Mesothelial cell of epicardium (in vitro differentiated cells): ENCODE measurements at places on chromosomes 4 and X. TPM values are rescaled to one million over a fixed set of nuclear protein-coding genes. Genes with fewer than 3 reads are reported as not detected.

MYOZ2 gene
- 0.14 to 0.16 TPM (median 0.16 TPM) in 3 replicates for total RNA-seq

DYNLT3 gene
- 10.6 to 13.0 TPM (median 10.8 TPM) in 3 replicates for total RNA-seq

HSFX4 gene
- not detected in 3 replicates for total RNA-seq

GRCh38 chr4:52876069-52876468 is 14.0 kb downstream of the RASL11B start:
- no peak overlapping the region for H3K4me3 ChIP-seq
- H3K36me3 ChIP-seq = peaks cover 3% of the 10 kb centered on the region
- H3K27ac ChIP-seq = no peak overlapping the region
- no peaks in the 10 kb centered on the region for H3K27me3 ChIP-seq

- no peak for DNase-seq
- no peak within 1 kb of the TSS for H3K4me3 ChIP-seq
- H3K36me3 ChIP-seq = peaks cover 6% of the 10 kb centered on the region
Measured at GRCh38 chrX:21658152-21658737, at the start of gene KLHL34. KLHL34 (minus strand) TSS chrX:21658330; CDS start chrX:21657788, 542 bp downstream.

DNA sequence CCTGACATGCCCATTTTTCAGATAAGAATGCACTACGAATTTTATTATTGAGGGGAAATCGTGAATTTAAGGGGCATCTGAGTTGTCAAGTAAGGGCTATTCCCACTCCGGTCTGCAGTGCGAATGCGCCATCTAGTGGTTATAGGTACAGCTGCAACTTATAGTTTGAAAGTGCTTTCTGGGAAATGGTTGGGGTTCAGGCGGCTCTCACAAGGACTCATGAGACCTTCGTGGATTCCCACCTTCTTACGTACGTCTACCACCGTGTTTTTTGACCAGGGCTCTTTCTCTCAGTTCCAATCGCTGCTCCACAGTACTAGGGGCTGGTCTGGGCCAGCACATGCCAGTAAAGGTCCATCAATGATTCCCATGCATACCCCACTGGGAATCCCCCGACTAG is 12.3 kb downstream of the MSL3 start:
- no peak overlapping the region for H3K27ac ChIP-seq
- peaks cover 13% of the 10 kb centered on the region for H3K36me3 ChIP-seq
- DNase-seq = no peak
- no peaks in the 10 kb centered on the region for H3K4me1 ChIP-seq

DNA sequence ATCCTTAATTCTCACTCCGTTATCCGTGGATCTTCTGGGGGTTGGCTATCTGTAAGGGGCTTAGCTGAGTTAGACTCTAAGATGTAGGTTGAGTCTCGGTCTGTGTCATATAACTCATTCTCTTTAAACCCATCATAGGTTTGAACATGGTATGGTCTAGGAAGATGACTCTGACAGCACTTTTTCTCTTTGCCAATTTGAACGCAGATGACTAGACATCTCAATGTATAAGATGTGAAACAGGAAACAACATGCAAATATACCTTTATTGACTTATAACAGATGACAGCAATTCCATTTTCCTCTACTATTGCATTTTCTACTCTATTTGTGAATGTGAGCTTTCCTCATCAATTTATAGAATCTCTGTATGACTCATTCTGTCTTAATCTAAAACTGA is 634.8 kb upstream of the MAGEB2 start:
- no peaks in the 10 kb centered on the region for H3K36me3 ChIP-seq
- no peaks in the 10 kb centered on the region for H3K4me1 ChIP-seq
- no peak for DNase-seq
- no peak overlapping the region for H3K27ac ChIP-seq
- H3K4me3 ChIP-seq = no peak overlapping the region
- H3K27me3 ChIP-seq = no peaks in the 10 kb centered on the region

DNA sequence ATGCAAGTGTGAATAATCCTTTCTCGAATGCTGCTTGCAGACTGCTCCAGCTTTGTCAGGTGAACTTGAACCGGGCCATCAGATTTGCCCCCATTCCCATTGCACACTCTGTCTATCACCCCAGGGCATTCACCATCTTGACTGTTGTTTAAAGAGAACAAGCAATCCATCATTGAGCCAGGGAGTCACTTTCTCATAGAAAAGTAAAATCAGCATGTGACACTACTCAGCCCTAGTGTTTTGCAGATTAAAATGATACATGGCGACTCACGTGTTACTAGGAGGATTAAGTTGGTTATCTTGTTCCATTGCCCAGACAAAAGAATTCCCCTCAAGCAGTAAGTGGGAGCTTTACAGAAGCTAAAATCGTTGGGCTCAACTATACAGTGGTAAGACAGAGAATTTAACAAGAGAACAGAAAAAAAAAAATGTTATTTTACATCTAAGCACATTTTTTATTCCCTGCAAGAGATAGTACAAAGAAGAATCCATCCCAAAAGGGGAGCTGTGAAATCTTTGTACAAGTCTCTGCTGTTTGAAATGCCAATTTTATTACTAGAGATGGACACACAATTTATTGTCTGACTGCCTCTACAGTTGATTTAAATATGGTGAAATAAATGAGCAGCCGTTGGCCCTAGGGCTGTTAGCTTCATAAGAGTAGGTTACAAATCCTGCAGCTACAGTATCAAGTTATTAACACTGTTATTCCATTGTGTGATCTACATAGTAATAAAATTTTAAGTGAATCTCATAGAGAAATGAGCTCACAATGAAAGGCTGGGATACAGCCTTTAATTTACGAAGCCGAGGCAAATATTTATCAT is 67.5 kb downstream of the NEUROG2 start:
- H3K4me1 ChIP-seq = peaks cover 36% of the 10 kb centered on the region
- H3K27me3 ChIP-seq = no peaks in the 10 kb centered on the region
- H3K27ac ChIP-seq = peak overlapping the region; percentile 11

DNA sequence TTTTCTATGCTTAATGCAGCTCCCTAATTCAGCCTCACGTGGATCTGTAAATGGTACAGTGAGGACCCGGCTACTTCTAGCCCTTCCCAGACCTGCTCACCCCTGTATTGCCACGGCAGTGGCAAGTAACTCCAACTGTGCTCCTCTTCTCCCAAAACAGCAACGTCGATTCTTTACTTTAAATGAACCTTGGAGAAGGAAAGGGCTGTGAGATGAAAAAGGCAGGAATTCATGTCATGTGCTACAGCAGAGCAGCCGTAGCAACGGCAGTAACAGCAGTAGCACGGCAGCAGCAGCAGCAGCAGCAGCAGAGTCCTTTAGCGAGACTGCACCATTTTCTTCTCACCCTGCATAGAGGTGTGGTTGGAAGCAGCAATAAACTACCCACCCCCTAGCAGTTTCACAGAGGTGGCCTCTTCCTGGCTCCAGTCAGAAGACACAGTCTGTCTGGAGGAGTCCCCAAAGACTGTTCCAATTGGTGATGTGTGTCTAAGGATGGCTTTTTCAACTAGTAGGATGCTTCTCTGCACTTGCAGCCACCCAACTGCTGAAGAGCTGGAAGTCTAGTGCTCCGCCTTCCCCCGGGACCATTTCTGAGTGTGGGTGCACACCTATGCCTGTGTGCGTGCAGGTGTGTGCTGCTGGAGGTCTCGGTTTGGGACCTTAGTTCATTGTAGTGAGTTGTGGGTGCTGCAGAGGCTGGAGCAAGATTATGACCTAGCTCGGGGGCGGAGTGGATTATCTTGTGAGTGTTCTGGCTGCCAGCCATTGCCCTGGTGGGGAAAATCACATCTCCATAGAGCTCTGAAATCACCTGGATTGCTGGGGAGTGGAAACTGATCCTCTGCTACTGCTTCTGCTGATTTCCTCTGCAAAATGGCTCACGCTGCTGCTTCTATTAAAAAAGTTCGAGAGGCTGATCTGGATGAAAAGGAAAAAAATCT is 67.2 kb downstream of the ANK2 start:
- no peaks in the 10 kb centered on the region for H3K36me3 ChIP-seq
- DNase-seq = no peak
- no peaks in the 10 kb centered on the region for H3K27me3 ChIP-seq
- H3K4me1 ChIP-seq = peaks cover 31% of the 10 kb centered on the region
- H3K27ac ChIP-seq = no peak overlapping the region
- peak overlapping the region; percentile 11 for H3K4me3 ChIP-seq

DNA sequence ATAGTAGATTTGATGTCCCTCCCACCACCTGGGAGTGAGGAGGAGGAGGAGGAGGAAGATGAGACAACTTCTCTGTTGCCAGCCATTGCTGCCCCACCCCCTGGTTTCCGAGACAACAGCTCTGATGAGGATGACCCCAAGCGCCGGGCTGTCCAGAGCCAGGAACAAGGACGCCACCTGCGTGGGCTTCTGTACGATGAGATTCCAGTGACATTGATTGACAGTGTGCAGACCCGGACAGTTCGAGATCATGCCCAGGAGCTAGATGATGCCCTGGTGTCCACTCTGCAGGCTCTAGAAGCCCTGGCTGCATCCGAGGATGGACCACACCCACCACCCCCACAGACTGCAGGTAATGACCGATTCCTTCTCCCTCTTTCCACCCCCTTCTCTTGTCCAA is 30.5 kb upstream of the PRPS1 start:
- H3K4me1 ChIP-seq = peaks cover 15% of the 10 kb centered on the region
- H3K4me3 ChIP-seq = no peak overlapping the region
- H3K36me3 ChIP-seq = no peaks in the 10 kb centered on the region
- no peak for DNase-seq
- no peaks in the 10 kb centered on the region for H3K27me3 ChIP-seq

DNA sequence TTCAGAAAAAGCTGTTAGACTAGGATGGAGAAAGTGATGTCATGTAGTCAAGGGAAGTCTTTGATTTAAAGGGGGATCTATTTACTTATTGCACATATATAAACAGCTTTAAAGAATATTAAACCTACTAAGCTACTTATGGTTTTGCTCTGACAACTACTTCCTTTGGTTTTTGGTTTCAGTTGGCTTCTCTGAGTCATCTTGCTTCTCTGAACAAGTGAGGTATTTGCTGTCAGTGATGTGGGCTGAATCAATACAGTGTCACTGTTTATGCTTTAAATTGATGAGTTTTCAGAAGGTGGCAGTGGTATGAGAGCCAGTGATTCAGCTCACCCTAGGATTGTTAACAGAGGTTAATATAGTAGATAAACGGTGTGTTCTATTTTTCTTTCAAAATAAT is 75.1 kb downstream of the CEP44 start:
- no peak overlapping the region for H3K27ac ChIP-seq
- H3K4me3 ChIP-seq = no peak overlapping the region
- H3K36me3 ChIP-seq = no peaks in the 10 kb centered on the region
- H3K4me1 ChIP-seq = no peaks in the 10 kb centered on the region

- H3K36me3 ChIP-seq = peaks cover 2% of the 10 kb centered on the region
- H3K27me3 ChIP-seq = no peaks in the 10 kb centered on the region
- H3K4me1 ChIP-seq = peaks cover 7% of the 10 kb centered on the region
- no peak overlapping the region for H3K27ac ChIP-seq
- no peak for DNase-seq
Measured at GRCh38 chr4:85806334-85806733, 331.4 kb downstream of the ARHGAP24 start.

DNA sequence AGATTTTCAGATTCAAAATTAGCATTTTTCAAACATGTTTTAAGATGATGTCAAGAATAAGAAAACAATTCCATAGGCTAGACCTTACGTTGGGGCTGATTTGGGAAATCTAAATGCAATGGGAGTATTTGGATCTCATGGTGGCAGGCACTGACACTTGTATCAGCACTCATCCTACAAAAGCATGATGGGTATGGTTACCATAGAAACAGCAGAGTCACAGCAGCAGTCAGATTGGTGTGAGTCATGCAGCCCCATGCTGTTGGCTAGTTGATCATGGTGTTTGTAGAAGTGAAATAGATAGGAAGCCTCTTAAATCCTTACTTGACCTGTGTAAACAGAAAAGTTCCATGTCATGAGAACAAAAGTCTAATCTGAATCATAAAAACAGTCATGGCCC is 1637.3 kb upstream of the PABPC4L start:
- no peaks in the 10 kb centered on the region for H3K27me3 ChIP-seq
- H3K27ac ChIP-seq = no peak overlapping the region
- no peak for DNase-seq
- no peaks in the 10 kb centered on the region for H3K36me3 ChIP-seq

DNA sequence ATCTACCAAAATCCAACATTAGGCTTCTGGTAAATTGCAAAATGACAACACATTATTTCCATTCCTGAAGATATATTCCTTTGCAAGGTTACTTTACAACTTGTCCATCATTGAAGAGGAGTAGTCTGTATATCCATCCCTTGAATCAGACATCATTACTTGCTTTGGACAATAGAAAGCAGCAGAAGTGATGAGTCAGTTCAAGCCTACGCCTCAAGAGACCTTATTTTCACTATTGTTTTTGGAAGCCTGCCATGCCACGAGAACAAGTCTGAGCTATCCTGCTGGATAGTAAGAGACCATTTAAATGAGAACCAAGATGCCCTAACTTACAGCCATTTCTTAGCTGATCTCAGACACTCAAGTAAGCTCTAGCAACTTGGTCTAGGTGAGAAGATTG is 246.0 kb upstream of the HHIP start:
- no peaks in the 10 kb centered on the region for H3K36me3 ChIP-seq
- no peak overlapping the region for H3K27ac ChIP-seq

DNA sequence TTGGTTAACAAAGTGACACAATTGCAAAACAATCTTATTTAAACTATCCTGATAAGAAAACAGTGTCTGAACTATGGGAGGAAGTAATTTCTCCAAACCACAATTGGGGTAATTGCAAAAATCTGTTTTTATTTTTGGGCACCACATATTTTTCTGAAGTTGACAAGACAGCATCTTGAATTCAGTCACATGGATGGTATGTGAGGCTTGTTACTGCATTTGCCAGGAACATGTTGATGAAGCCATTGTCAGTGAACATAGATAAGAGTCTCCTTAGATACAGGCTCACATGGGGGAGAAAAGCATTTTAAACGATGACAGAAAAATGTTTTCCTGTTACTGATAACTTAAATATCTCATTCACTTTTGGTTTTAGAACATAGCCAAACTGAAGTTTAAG is 5.5 kb upstream of the USP53 start:
- H3K4me1 ChIP-seq = peaks cover 28% of the 10 kb centered on the region
- H3K27ac ChIP-seq = peak overlapping the region; percentile 80
- no peaks in the 10 kb centered on the region for H3K27me3 ChIP-seq

DNA sequence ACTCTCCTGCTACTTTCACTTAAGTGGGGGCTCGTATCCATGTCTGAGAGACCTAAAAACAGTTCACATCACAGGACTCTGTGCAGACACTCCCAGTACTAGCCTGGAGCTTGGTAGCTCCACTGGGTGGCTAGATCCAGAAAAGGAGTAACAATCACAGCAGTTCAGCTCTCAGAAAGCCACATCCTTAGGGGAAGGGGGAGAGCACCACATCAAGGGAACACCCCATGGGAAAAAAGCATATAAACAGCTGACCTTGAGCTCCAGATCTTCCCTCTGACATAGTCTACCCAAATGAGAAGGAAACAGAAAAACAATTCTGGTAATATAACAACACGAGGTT is 175.8 kb downstream of the FAM13A start:
- no peak overlapping the region for H3K4me3 ChIP-seq
- peaks cover 15% of the 10 kb centered on the region for H3K4me1 ChIP-seq

DNA sequence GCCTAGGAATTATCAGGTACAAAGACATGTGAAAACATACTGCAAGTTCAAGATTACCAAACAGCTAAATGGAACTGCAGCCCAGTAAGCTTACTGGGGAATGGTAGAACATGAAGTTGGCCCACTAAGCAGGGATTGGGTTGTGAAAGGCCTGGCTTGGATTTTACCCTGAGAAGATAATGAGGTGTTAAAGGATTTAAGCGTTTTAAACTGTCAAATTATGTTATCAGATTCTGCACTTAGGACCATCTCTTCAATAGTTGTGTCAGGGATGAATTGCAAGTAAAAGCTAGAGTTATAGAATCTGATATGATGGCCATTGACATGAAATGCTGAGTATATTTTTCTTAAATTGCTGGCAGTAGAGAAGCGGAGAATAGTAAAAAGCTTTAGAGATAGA is 225.7 kb downstream of the GRID2 start:
- no peak overlapping the region for H3K27ac ChIP-seq
- no peak for DNase-seq
- no peak overlapping the region for H3K4me3 ChIP-seq
- H3K27me3 ChIP-seq = no peaks in the 10 kb centered on the region
- H3K36me3 ChIP-seq = no peaks in the 10 kb centered on the region
